ENCODE measurements at places on chromosomes 6 and 20.

DNA sequence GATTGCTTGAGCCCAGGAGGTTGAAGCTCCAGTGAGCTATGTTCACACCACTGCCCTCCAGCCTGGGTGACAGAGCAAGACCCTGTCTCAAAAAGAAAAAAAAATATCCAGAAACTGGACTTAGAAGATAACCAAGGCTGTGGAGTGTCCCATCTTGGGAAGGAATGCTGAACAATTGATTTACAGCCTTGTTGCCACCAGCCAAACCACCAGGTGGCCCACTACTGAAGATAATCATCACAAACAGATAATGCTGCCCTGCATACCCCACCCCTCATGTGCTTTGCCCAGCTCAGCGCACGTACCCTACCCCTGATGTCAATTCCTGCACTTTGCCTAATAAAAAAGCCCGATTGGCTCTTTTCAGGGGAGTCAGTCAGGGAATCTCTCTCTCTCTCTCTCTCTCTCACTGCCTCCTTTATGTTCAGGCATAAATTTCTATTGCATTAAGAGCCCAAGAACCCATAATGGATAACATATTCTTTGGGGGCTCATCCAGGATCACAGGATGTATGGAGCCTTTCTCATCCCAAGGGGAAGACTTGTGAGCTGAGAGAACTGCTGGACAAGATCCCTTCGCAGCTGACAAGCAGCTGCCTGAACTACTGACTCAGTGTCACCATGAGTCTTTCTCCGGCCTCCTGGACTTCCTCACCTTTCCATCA lies 166.4 kb downstream of the CD24 start:
- DNase-seq = no peak

DNA sequence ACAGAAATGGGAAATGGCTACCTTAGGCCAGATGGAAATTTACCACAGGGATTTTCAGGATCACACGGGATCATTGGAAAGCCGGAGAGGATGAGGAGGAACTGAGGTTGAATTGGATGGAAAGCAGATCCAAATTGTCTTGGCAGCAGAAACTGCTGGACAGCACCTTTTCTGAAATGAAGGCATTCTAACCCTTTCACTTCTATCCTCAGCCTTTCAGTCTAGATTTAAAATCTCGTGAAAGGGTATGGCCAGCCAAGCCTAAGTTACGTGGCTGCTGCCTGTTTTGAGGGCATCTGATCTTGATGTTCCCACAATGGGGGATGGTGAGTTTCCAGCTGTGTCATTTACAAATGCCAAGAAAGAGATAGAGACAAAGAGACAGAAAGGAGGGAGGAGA lies 358.2 kb downstream of the KIF16B start:
- no peak for DNase-seq

- no peak for DNase-seq
Measured at GRCh38 chr6:170033666-170034065, 257.2 kb downstream of the DLL1 start.

- no peak for DNase-seq
Measured at GRCh38 chr20:57393321-57394120, 2.3 kb downstream of the RBM38 start.

- no peak for DNase-seq
Measured at GRCh38 chr6:44397424-44398164, 10.1 kb downstream of the CDC5L start.

DNA sequence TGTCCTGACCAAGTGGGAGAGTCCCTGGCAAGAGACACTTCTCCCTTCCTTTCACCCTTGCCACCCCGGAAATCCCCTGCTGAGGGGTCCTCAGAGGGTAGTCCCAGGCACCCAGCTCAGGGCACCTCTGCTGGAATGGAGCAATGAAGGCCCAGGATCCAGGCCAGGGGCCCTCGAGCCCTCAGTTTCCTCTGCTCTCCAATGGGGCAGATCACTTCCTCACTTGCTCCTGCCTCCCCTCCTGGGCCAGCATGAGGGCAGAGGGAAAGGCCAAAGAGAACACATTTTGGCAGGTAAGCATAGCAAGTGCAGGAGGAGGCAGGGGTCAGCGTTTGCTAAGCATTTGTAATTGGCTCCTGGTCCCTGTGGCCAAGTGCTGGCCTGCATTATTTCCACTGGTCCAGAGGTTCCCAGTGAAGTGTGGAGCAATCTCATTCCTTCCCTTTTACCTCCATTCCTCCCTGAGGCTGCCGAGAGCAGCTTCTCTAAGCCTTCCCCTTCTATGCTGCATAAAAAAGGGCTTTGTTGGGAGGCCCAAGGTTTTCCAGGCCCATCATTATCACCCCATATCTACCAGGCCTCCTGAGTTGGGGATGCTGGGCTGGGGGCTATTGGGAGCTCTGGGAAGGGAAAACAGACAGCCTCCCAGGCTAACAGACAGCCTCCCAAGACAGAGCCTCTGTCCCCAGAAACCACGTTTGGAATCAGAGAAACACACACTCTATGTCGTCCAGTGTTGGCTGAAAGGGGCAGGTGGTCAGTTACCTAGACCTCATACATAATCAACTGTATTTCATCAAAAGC lies 28.8 kb upstream of the VEGFA start:
- no peak for DNase-seq

GRCh38 chr6:75893776-75894152 lies 144.7 kb downstream of the MYO6 start:
- DNase-seq = no peak

GRCh38 chr20:36040571-36040970 lies 72.2 kb downstream of the CNBD2 start:
- no peak for DNase-seq

- no peak for DNase-seq
Measured at GRCh38 chr6:28597217-28597835, 71.6 kb downstream of the GPX5 start.

- no peak for DNase-seq
Measured at GRCh38 chr20:57440678-57441509, 49.7 kb downstream of the RBM38 start.

DNA sequence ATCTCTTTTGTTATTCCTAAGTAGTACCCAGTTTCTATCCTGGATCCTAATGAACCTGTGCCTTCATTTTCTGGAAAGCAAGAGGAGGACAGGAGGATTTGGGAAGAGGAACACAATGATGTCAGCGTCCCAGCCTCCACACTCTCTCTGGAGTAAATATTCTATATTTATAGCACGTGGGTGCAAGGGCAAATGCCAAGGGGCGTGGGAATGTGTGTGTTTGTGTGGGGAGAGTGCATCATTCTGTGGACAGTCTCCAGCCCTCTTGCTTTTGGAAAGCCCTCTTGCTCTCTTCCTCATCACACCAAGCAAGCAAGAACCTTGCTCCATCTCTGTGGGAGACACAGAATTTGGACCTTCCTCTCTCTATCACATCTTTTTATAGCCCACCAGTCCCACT lies 103.2 kb upstream of the EMILIN3 start:
- no peak for DNase-seq

DNA sequence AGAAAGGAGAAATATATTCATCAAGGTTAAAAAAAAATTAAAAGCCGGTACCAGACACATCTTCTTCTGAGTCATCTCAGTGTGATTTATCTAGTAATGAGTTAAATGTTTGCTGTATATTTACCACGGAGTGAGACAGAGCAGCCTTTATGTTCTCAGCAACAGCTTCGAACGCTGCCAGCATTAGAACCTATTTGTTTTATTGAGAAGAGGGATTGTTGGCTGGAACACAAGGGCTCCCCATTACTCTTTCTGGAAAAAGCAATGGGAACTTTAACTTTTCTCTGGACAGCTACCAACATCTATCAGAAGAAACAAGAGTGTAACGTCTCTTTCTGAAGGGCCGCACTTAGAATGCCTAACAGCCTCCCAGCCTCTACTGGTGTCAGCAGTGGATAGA lies 105.3 kb upstream of the TAB2 start:
- DNase-seq = no peak

- DNase-seq = no peak
Measured at GRCh38 chr20:20341371-20341770, 26.5 kb upstream of the INSM1 start.

Measured in esophagus squamous epithelium (tissue), 5 donors.